ENCODE measurements at places on chromosomes 4 and X.

- DNase-seq: no peak
These were observed 255.3 kb upstream of the NRK start for GRCh38 chrX:105567082-105567481.

GRCh38 chr4:25888781-25889180 lies 25.2 kb upstream of the SMIM20 start:
- no peak for DNase-seq

- no peak for DNase-seq
These were observed 210.1 kb upstream of the FAT4 start for GRCh38 chr4:125104616-125105015.

DNA sequence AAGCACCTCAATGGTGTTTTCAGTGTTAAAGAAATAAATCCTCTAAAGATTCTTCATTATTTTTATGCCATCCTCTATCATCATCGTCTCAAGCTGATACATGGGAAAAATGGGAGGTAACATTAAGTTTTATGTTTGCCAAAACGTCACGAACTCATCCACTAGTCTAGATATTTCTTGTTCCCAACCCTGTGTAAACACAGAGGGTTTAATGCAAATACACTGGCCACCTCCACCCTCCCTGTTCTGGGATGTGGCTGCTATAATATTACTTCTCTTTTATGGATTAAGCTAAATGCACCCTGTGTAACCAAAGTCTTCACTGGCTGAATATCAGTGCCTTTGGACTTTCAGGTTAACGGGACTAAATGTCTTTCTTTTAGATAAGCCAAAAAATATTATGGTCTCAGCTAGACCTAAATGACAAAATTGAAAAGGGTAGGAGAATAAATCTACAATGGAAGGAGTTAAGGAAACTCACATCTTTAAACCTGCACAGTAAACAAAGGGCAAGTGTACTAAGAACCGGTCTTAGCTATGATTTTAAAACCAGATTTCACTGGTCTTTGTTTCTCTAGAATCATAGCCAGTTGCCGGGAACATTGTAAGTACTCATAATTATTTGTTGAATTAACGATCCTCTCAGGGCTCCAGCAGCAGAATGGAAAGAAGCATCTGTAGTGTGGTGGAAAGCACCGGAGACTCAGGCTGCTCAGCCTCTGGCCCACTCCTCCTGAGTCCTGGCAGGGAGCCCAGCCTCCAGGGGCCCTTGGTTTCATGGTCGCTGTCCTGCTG lies 103.5 kb upstream of the NOCT start:
- peak; percentile 83 for DNase-seq

DNA sequence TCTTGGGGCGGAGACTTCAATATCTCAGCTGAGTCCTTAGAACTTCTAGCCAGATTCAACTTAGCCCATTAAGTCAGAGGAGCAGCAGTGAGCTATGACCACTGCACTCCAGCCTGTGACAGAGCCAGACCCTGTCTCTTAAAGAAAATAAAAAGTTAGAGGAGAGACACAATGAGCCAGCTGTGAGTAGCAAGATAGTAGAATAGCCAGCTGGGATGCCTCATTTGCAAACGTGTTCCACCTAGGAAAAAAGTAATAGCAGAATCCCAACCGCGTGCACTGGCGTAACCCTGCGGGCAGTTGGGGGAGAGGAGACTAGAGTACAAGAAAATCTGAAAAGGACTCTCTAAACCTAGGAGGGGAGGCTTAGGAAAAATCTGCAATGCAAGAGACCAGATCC lies 133.2 kb upstream of the ANXA3 start:
- DNase-seq: no peak

DNA sequence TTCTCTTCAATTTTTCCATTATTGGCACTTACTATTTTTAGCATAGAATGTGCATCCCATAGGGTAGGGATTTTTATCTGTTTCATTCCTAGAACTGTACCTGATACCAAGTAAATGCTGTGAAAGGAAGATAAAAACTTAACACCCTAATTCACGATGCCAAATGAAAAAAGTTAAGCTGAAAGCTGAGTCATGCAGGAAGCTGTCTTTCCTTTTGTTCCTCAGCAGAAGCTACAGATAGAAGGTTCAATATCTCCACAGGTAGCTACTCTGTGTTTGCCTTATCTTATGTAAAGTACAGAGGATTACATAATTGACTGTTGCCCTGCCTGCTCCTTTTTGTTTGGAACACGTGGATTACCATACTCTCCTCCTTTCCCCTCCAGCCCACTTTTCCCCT lies 77.0 kb downstream of the LRP2BP start:
- DNase-seq: peak; percentile 2

All from NCI-H2081 treated with DMSO at 0.1 percent for 48 hours (cell line).